Activated naive CD4-positive, alpha-beta T cell treated with anti-CD3 and anti-CD28 coated beads for 36 hours (primary cell): ENCODE measurements at places on chromosomes 5 and 9. TPM values are rescaled to one million over a fixed set of nuclear protein-coding genes. Genes with fewer than 3 reads are reported as not detected.

CDH12 gene
- not detected for total RNA-seq

PPP2CA gene
- 135 TPM for total RNA-seq

PCDHGA2 gene
- total RNA-seq: not detected

CMYA5 gene
- total RNA-seq: 0.05 TPM

BTNL8 gene
- total RNA-seq: not detected

ZFP37 gene
- total RNA-seq: 1.6 TPM
